ENCODE measurements at places on chromosomes 7 and 10.
A peak's percentile ranks its signal among the peaks of the same experiment; 100 is the strongest.

- DNase-seq, result no peak
These were observed 41.9 kb upstream of the TPST1 start for GRCh38 chr7:66163186-66163610.

GRCh38 chr10:50621968-50622705 is 1.6 kb downstream of the SGMS1 start:
- peak; percentile 67 for DNase-seq

- DNase-seq, result no peak
These were observed 7.1 kb upstream of the MKX start for GRCh38 chr10:27752673-27753237.

GRCh38 chr10:121112579-121113384 is 261.6 kb downstream of the WDR11 start:
- DNase-seq, result no peak

DNA sequence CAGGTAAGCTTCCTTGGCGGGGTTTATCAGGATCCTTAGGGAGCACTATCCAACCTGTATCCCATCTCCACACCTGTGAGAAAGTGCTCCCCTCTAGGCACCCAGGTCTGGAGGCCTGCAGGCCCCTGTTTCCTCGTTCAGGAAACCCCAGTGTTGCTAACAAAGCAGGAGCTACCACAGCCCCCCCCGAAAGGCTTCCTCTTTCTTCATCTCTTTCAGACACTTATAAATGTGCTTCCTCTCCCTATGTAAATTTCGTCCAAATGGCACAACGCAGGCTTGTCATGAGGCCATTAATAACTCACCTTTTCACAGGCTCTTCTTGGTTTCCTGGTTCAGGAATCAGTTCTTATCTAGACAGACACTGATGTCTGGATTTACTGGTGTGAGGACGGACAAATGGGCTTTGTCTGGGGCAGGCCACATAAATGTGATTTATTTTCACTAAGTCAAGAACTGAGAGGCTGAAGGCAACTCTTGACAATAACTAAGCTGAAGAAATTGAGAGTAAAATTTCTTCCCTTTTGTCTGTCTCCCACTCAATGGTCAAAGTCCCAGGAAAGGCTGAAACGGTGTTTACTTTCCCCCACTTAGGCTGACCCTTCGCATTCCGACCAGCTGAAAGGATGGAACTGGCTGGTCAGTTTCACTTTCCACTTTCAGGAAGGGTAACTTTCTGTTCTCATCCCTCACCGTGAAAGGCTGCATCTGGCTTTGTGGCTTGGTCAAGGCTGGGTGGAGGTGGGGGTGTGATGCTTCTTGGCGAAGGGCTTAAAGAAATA is 46.8 kb downstream of the PIK3AP1 start:
- DNase-seq, result peak; percentile 2

DNA sequence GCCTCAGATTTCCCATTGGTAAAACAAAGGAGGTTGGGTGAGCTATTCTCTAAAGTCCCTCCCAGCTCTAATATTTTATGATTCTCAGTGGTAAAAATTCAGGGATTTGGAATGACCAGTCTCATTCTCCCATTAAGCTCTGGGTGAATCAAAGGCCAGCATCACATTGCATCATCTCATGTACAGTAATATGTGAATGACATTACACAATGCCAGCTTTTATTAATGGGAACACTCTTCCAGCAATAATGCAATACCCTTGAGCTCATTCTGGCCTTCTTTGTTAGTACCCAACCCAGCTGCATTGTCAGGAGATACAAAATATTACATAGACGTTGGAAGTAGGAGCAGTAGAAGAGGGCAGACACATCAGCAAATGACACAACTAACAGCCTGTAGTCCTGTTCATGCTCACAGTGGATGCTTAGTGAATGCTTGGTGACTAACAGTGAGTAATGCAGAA is 100.0 kb upstream of the EGR2 start:
- DNase-seq, result no peak

GRCh38 chr10:46070749-46071148 is 24.7 kb upstream of the MSMB start:
- no peak for DNase-seq

DNA sequence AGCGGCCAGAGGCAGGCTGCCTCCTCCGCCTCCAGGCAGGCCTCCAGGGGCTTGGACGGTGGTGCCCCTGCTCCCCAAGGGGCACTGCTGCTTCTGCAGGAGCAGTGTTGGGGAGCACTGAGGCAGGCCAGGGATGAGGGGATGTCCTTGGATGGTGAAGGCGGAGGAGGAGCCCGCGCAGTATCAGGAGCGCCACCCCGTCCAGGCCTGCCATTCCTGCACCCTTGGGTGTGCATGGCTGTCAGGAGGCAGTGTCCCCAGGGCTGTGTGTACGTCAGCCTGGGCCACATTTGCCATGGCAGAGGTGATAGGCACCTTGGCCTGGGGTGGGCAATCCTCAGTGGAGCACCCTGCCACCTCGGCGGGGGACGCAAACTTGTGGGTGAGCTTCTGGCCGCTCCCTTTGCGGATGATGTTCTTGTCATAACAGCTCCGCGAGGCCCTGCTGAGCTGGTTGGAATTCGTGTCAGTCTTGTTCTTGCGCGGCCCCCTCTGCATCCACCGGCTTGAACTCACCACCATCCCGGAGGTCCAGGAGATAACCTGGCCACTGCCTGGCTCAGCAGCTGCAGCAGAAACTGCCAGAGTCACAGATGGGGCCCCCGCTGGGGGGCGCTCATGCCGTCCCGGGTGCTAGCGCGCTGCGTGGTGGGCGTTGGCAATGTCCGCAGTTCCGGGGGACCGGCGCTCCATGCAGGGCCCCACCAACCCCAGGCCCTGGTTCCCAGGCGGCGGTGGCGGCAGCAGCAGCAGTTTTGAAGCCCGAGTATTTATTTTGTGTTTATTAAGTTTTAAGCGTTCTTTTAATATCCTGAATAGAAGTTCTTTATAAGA is 182.3 kb upstream of the ADCY1 start:
- DNase-seq, result no peak

DNA sequence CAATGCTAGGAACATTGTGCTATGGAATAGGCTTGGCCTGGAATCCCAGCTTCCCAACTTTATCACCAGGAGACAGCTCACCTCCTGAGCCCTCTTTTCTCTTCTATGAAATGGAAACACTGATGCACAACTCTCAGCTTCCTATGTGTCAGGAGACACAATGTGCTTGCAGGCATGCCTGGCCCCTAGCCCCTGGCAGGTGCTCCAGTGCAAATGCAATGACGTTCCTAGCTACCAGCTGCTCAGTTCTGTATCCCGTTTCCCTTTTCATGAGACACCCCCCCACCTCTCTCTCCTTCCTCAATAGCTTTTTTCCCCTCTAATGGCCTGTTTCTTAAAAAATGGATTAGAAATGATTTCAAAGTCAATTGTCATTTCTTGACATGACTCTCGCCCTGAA is 30.7 kb downstream of the HABP2 start:
- DNase-seq, result no peak

DNA sequence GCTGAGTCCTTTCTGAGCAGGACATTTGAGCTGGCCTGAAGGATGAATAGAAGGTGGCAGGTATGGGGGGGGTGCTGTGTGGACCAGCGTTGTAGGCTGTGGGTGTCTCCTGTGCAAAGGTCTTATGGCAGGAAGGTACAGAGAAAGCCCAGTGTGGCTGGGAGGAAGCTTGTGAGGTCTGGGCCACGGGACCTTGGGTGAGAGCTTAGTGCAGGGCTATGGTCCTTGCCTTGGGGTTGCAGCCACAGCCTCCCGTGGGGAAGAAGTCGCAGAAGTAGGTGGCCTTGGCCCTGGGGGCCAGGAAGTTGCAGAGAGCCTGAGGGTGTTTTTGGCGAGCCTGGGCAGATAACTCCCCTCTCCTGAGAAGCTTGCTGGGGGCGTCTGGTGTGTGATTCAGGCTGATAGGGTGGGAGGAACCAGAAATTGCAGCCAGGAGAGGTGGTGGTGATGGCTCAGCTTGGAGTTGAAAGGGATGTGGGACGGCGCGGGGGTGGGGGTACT is 172.0 kb upstream of the TNRC18 start:
- no peak for DNase-seq

- no peak for DNase-seq
These were observed 53.0 kb upstream of the INSIG1 start for GRCh38 chr7:155244675-155245074.

GRCh38 chr10:80477813-80478212 is 23.7 kb downstream of the TSPAN14 start:
- DNase-seq, result no peak

- no peak for DNase-seq
These were observed 11.6 kb downstream of the PDLIM1 start for GRCh38 chr10:95279042-95279820.

All from stimulated activated naive CD4-positive, alpha-beta T cell (primary cell).